ENCODE measurements at places on chromosomes 13 and 19.

- DNase-seq = no peak
Observed at GRCh38 chr13:50275392-50276063, 260.3 kb downstream of the KCNRG start.

DNA sequence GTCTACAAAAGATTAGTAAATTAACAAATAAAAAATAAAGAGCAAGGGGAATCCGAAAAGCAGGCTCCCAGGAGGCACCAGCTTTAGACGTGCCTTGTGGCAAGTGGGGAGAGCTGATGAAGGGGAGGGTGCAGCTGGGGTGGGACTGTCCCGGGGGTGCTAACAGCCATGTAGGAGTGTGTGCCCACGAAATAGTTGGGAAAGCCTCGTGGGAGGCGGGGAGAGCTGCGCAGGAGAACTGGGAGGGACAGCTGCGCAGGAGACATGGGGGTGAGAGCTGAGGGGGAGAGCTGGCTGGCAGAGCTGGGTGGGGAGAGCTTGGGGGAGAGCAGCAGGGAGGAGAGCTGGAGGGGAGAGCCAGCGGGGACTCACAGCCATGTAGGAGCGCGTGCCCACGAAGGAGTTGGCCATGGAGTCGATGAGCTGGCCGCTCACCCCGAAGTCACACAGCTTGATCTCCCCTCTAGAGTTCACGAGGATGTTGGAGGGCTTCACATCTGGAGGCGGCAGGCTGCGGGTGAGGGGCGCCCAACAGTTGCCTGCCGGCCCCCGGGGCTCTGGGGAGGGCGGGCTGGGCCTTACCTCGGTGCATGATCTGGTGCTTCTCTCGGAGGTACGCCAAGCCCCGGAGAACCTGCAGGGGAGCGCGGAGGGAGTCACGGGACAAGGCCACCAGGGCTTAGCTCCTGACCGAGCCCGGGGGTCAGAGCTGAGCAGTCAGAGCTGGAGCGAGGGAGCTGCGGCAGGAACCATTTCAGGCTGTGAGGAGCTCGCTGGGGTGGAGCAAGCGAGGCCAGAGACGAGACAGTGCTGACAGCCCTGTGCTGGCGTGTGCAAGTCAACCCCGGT lies 23.1 kb downstream of the MAP2K2 start:
- DNase-seq = no peak

DNA sequence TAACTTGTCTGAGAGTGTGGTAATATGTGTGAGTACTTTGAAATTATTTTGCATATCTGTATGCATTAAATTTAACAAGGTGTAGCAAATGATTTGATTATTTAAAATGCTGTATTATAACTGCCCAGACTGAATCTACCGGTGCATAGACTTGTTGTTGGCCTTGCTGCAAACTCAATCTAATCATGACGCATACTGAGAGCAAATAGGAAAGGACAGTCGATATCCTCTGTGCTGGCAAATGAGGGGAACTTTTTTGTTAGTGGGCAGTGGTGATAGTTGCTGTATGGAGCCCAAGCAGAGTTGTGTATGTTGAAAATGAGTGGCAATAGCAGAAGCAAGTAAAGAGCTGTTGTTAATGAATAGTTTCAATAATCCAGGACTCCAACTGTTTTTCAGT lies 127.4 kb downstream of the LMO7 start:
- DNase-seq = no peak

DNA sequence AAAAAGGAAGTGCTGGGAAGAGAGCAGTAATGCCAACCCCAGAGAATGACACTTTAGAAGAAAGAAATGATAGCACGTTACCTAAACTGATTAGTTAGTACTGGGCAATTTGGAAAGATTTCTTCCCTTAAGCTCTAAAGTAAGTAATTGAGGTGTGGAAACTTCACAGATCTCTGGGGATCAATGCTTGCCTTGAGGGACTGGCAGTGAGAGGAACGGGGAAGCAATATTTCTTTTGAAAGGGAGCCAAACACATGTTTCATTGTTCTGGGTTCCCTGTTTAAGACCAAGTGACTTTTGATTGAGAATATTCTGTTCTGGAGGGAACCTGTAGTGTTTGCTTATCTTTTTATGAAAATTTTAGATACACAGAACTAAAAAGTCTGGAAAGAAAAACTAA lies 190.5 kb downstream of the NDFIP2 start:
- no peak for DNase-seq

DNA sequence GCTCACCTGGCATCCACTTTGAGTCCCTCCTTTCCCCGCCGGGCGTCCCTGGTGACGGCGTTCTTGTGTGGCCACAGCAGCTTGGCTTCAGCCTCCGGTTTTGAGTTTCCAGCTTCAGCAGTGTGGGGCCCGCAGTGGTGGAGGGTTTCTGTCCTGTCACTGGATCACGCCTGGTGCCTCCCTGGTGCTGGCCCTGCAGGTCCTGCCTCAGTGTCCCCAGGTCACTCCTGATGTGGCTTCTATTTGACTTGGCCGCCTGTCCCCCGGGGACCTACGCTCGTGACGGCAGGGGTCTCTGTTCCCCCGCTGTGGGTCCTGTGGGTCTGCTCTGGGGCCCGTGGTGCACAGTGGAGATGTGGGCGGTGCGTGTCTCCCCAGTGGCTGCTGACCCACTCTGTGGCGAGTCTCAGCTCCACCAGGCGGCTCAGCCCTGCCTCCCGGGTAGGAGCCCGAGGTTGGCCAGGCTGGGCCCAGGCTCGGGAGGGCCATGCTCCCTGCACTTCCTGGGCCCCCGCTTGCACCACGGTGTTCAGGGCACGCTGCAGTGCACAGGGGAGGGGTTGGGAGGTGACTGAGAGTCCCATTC lies 1.9 kb downstream of the ATP4B start:
- DNase-seq = no peak

DNA sequence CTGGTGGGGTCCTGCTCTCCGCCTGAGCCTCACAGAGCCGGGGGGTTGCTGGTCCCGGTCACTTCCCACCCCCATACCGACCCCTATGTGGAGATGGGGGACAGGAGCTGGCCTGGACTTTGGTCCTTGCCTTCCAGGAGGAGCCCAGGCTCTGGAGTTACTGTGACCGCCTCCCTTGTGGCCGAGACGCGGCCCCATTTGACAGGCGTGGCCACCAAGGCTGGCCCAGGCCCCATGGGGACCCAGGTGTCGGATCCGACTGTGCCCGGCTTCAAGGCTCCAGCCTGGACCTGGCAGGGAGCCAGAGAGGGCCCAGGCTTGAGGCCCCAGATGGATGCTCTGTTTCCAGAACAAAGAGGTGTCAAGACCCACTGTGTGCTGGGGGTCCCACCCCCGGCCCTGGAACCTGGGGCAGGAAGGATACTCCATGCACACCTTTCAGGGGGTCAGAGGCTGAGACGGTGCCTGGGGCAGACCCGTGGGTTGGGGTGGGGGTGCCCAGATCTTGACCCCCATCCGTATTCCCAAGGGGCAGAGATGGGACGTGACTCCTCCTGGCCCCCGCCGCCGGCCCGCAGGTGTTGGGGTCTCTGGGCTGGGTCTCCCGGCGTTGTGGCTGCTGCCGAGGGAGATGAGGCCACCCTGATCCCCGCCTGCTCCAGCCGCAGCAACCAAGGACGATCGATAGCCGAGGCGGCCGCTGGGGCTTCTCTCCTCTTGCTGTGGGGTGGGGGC lies 47.8 kb upstream of the TCF3 start:
- DNase-seq = no peak

GRCh38 chr13:73842626-73843025 lies 291.6 kb downstream of the KLF12 start:
- DNase-seq = no peak

DNA sequence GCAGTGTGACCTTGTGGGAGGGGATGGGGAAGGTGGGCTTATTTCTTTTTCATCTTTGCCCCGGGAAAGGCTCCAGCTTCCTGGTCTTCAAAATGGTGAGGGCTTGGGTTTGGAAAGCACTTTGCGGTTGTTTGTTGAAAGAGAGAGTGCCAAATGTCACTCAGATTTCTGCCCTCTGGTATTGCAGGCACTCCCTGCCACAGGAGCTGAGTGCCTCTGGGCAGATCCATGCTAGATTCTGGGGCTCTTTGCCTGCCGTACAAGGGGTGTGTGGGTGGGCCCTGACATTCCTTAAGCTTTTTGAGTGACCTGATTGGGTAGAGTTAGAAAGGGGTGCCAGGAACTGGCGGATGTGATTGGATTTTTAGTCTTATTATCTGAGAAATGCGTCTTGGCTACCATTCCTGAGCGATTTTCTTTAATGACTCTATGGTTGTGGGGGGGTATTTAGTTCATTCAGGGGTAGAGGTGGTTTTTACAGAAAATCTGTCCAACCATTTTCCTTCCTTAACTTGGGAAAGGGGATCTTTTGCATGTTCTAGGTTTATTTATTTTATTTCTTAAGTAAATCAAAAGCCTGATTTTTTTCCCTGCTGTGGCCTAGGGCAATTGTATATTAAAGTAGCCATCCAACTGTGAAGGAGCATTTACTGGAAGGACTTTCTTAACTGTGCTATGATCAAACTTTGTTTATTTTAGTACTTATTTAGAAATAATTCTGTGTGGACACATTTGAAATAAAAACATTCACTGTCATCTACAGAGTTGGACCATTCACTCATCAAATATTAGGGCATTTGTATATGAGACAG lies 3.2 kb downstream of the ARHGAP35 start:
- no peak for DNase-seq

- no peak for DNase-seq
Observed at GRCh38 chr19:10021863-10022262, 8.6 kb downstream of the RDH8 start.

GRCh38 chr19:57947419-57948134 lies at the start of gene ZNF256:
ZNF256 (minus strand) TSS chr19:57947706; CDS start chr19:57947474, 232 bp downstream.
- DNase-seq = peak; percentile 84

DNA sequence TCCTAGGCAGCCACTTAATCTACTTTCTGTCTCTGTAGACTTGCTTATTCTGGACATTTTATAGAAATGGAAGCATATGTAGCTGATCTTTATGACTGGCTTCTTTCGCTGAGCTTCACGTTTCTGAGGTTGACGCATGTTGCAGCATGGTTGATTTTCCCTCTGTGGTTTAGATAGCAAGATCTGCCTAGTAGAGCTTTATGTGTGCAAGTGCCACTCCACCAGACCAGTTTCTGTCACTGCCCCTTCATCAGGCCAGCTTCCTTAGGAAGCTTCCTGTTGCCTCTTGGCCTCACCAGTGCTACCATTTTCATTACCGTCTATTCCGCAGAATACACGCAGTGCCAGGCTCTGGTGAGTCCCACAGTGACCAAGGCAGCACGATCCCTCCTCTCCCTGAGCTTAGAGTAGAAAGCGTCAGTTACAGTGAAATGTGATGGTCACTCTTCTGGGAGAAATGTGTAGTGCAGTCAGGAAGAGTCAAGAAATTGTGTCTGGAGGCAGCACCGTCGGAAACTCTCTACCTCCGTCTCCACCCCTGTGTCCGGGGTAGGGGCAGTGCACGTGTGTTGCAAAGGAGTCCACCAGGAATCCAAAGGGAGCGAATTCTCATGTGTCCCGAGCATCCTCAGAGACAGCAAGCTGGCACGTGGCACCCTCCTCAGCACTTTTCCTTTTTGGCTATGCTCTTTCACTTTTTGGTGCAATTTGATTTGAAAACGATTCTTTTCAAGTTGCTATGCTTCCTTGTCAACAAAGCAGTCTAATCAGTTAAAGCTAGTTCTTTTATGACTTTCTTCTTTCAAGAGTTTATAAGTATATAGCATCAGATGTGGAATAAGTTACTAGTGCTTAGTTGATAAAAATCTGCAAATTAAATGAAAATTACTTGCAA lies 45.4 kb upstream of the GPR183 start:
- no peak for DNase-seq

GRCh38 chr13:78562237-78562889 lies 41.0 kb downstream of the POU4F1 start:
- no peak for DNase-seq

DNA sequence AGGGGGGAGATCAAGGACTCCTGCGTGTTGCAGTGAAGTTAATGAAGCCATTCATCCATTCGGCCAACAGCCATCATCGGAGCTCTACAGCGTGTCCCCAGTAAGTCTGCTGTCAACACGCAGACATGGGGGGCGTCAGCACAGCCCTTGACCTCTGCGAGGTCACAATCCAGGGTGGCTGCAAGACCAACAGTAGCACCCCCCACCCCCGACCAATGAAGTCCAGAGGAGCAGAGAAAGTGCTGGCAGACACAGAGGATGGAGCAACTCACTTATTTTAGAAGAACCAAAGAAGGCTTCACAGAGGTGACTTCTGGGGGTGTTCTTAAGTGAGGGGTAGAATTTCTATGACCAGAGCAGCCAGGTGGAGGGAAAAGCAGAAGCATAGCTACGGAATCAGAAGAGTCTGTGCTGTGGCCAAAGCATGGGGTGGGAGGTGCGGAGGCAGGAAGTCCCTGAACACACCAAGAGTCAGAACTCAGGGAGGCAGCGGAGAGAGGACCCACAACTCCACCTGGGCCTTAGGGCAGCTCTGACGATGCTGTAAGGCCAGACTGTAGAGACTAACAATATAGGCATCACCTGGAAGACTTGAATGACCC lies 185.4 kb downstream of the FOXO1 start:
- no peak for DNase-seq

GRCh38 chr19:48922548-48923490 lies 10.7 kb upstream of the DHDH start:
- no peak for DNase-seq

GRCh38 chr13:75675421-75675820 lies 39.3 kb downstream of the LMO7 start:
- no peak for DNase-seq

GRCh38 chr19:52048555-52049501 lies at the start of gene ZNF432:
ZNF432 (minus strand) TSS chr19:52048838; CDS start chr19:52046868, 1,970 bp downstream.
- peak; percentile 66 for DNase-seq

DNA sequence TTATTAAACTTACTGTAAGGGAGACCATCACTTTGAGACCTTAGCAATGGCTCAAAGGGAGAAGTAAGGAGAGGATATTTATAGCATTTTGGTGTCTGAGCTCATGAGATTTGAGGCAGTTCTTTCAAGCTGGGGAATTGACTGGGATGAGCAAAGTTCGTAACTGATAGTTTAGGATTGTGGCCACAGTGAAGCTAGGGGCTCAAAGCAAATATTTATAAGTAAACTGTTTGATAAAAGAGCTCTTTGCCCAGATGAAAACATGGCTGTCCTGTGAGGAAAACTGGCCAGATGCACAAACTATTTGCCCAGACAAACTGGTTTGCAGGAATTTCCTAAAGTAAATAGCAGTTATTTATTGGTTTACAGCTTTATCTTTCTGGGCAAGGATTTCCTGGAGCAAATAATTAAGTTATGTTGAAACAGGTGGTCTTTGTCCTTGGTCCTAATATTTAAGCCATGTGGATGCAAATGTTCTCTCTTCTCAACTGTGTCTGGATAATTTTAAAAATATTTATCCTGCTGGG lies 59.7 kb upstream of the TMTC4 start:
- no peak for DNase-seq

Measured in activated gamma-delta T cell treated with anti-CD3 and anti-CD28 coated beads, Interleukin-2, amount 50 U/mL, for 16 hours (primary cell).